ENCODE measurements at places on chromosomes 2 and 18. TPM values are rescaled to one million over a fixed set of nuclear protein-coding genes. Genes with fewer than 3 reads are reported as not detected.

DNA sequence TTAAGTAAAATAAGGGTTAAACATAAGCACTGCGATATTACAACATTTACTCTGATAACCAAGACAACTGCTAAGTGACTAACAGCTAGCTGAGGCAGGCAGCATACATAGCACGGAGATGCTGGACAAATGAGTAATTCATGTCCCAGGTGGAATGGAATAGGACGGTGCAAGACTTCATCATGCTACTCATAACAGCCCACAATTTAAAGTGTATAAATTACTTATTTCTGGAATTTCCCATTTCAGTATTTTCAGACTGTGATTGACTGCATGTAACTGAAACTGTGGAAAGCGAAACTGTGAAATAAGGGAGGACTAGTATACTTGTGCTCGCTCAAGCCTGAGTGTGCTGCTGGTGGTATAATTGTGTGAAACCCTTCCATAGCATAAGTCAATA is 12.9 kb downstream of the IER3IP1 start:
- DNase-seq: no peak

GRCh38 chr18:8603663-8604520 is 5.3 kb upstream of the RAB12 start:
- DNase-seq: no peak

SETBP1 gene
- 34.8 TPM for polyA plus RNA-seq

TBC1D8 gene
- 27.5 TPM for polyA plus RNA-seq

HNRNPA3 gene
- polyA plus RNA-seq: 679 TPM

ARHGAP28 gene
- polyA plus RNA-seq: 62.0 TPM

SLC11A1 gene
- polyA plus RNA-seq: 2.4 TPM

NIFK gene
- polyA plus RNA-seq: 63.8 TPM

DNA sequence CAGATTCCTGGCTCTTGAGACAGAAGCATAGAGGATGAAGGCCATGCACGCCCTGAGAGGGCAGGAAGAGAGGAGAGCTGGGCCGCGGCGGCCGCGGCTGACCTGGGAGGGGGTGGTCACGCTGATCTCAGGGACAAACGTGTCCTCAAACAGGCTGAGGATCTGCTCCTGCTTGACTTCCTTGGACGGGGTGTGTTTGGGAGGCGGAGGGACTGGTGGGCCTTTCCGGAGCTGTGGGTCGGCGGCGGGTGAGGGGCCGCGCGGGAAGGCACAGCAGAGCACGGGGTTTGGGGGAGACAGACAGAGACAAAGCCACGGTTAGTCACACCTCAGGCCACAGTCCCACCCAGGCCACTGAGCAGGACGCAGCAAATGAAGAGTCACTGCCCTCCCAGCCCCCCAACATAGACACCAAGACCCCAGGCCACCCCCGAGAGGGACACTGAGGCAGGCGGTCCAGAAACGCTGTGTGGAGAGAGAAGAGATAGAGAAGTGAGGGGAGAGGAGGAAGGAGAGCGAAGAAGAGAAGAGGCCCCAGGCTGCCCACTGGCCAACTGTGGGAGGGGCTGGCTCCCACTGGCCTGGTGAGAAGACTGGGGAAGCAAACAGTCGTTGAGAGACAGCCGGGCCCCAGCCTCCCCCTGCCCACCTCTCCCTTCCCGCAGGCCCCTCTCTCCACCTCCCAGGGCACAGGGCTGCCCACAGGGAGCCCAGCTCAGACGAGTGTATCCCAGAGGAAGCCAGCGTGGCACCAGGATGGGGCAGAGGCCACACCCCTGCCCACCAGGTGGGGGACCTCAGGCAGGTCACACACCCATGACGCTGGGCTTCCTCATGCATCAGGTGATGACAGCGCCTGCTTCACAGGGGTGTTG is 49.3 kb downstream of the BIN1 start:
- DNase-seq: no peak

DPP10 gene
- polyA plus RNA-seq: 14.9 TPM

- no peak for DNase-seq
These were observed 469.2 kb upstream of the TNP1 start for GRCh38 chr2:217329023-217329431.

DNA sequence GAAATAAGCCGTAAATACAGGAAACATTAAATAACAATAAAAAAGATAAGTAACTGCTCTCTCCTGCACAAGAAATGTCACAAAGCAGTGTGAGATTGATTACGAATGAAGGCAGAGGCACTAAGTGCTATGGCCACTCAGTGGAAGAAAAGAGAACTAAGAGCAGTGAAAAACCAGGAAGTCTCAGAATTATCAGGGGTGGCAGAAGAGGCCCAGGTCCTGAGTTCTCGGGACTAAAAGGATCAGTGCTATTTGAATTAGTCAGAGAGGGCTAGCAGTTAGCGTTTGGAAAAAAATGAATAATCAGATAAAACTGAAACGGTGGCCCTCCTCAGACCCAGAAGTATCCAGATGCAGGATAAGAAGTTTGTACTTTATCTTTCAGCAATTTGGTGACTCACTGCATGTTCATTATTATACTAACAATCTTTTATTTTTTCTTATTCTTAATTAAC is 367.1 kb downstream of the ZEB2 start:
- no peak for DNase-seq

GRCh38 chr2:177174486-177174885 is 38.1 kb upstream of the HNRNPA3 start:
- no peak for DNase-seq

GRCh38 chr2:190759749-190760213 is 110.9 kb downstream of the NAB1 start:
- no peak for DNase-seq

- DNase-seq: peak; percentile 21
These were observed 851 bp downstream of the EIF2AK3 start for GRCh38 chr2:88626171-88627054.

- DNase-seq: no peak
These were observed 307.1 kb downstream of the NRXN1 start for GRCh38 chr2:50724837-50725236.

DNA sequence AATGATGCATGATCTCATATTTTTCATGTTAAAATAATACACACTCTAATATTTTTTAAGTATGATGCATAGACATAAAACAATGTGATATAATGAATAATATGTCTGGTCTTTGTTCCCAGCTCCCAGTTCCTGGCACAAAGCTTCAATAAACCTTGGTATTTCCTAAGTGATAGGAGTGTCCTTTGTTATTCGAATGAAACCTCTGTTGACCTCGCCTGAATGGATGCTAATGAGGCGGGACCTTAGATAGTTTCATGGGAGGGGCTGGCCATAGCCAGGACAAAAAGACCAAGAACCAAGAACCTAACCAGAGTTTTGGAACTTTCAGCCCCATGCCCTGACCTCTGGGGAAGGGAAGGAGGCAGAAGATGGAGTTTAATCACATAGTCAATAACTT is 257.7 kb upstream of the COPS8 start:
- no peak for DNase-seq

- no peak for DNase-seq
These were observed 2.9 kb upstream of the DLX2 start for GRCh38 chr2:172105471-172106107.

Measured in left renal cortex interstitium (tissue), 4 donors.